Dermis lymphatic vessel endothelial cell (primary cell): ENCODE measurements at places on chromosomes 2 and 18. TPM values are rescaled to one million over a fixed set of nuclear protein-coding genes. Genes with fewer than 3 reads are reported as not detected.

CHRND gene
- not detected in 2 replicates for total RNA-seq

C2orf15 gene
- 0.11 and 0.26 TPM in 2 replicates for total RNA-seq

HTR2B gene
- 1.5 TPM in 2 replicates for total RNA-seq

CDK5R2 gene
- not detected in 2 replicates for total RNA-seq

ITGA6 gene
- total RNA-seq, result 137 and 212 TPM in 2 replicates

LTBP1 gene
- 165 and 213 TPM in 2 replicates for total RNA-seq

FSIP2 gene
- total RNA-seq, result under 0.01 TPM in 2 replicates

NOSTRIN gene
- total RNA-seq, result 0.09 and 0.22 TPM in 2 replicates

MROH2A gene
- total RNA-seq, result not detected in 2 replicates

DSG4 gene
- not detected in 2 replicates for total RNA-seq

HRH4 gene
- total RNA-seq, result not detected in 2 replicates

DLGAP1 gene
- total RNA-seq, result 0.09 and 0.11 TPM in 2 replicates

MTX2 gene
- total RNA-seq, result 28.0 and 28.5 TPM in 2 replicates

LYPD6B gene
- 0.11 TPM in 1 of 2 replicates, not detected in the other for total RNA-seq

PROC gene
- total RNA-seq, result 0.11 and 0.52 TPM in 2 replicates

CLEC4F gene
- 0.11 and 0.17 TPM in 2 replicates for total RNA-seq

TEKT4 gene
- total RNA-seq, result not detected in 2 replicates

DSG2 gene
- 6.2 and 15.0 TPM in 2 replicates for total RNA-seq

KIAA2012 gene
- not detected in 2 replicates for total RNA-seq

ABCG8 gene
- not detected in 2 replicates for total RNA-seq

MAL gene
- total RNA-seq, result not detected in 2 replicates
